A549 treated with CORT108297 at 1 μM for 4 hours (cell line): ENCODE measurements at places on chromosomes 12 and 14. TPM values are rescaled to one million over a fixed set of nuclear protein-coding genes. Genes with fewer than 3 reads are reported as not detected.

DNAL1 gene
- total RNA-seq = 8.8 to 12.5 TPM (median 10.4 TPM) in 5 replicates

SERPINA9 gene
- 0.08 TPM in 1 of 5 replicates, not detected in the others for total RNA-seq

RAB35 gene
- total RNA-seq = 65.9 to 76.8 TPM (median 75.5 TPM) in 5 replicates

GAS2L3 gene
- total RNA-seq = 5.7 to 9.2 TPM (median 8.5 TPM) in 5 replicates

HNRNPA1 gene
- 1,424 to 2,667 TPM (median 1,537 TPM) in 5 replicates for total RNA-seq

BEGAIN gene
- 7.0 to 11.8 TPM (median 9.8 TPM) in 5 replicates for total RNA-seq

MANSC1 gene
- total RNA-seq = 3.2 to 4.3 TPM (median 3.9 TPM) in 5 replicates

B4GALNT3 gene
- total RNA-seq = 0.43 to 0.81 TPM (median 0.59 TPM) in 5 replicates

FLVCR2 gene
- 5.8 to 7.0 TPM (median 6.7 TPM) in 5 replicates for total RNA-seq

CCDC175 gene
- total RNA-seq = not detected in 5 replicates

DTX1 gene
- total RNA-seq = 0.32 to 0.62 TPM (median 0.42 TPM) in 5 replicates

EEA1 gene
- 3.2 to 8.2 TPM (median 5.9 TPM) in 5 replicates for total RNA-seq

NYNRIN gene
- total RNA-seq = 0.15 to 0.25 TPM (median 0.21 TPM) in 5 replicates

NRL gene
- 0.60 to 1.1 TPM (median 0.97 TPM) in 5 replicates for total RNA-seq

ATXN3 gene
- 21.2 to 45.6 TPM (median 24.4 TPM) in 5 replicates for total RNA-seq

TAS2R10 gene
- 0.11 to 0.17 TPM in 2 of 5 replicates, not detected in the others for total RNA-seq

B4GALNT1 gene
- 33.2 to 55.1 TPM (median 48.9 TPM) in 5 replicates for total RNA-seq
